AG08396 (cell line): ENCODE measurements at places on chromosomes 2 and 18.

DNA sequence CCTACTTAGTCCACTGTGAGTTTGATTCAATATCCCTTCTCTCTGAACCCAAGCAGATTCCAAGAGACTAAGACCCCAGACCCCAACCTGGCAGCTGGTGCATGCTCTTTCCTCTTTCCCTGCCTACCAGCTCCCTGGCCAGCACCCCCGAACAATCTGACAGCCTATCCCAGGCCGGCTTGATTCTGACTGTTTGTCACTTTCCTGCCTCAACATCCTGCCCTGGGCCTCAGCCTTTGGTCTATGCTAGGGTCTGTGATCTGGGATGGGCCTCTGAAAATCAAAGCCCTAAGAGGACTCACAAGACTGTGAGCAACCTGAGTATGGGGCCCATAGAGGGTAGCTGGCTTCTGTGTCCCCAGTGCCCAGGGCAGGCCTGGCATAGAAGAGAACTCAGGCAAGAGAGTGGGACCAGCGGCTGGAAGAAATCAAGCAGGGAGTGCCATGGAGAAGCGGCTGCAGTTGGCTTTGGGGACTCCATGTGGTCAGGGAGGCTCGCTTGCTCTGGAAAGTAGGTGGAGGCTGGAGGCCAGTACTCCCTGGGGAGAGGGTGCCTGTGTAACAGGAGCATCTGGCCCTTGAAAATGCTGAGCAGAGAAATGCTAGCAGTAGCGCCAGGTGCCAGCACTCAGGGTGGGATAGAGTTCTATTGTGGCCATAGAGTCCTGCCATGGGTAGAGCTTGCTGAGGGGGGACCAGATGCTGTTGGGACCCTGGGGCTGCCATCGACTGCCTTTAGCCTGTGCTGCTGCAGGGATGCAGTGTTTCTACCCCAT is 343.9 kb downstream of the DYSF start:
- DNase-seq, result no peak

DNA sequence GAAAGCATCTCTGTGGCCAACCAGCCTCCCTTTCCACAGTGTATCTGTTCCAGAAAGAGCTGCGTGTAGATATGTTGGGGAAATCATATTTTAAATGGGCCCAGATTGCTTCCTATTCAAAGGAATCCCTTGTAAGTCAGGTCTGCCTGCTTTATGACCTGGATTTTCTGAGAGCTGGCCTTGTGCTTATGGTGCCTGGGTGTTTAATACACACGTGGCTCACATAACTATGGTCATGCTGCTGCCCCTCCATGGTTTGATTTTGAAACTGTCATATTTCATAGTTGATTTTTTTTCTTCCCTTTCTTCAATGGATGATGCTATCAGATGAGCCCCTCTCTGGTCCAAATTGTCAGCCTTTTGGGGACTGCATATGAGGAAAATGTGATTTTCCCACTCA is 111.5 kb upstream of the CNGA3 start:
- DNase-seq, result no peak

- DNase-seq, result no peak
Observed at GRCh38 chr2:151840216-151841046, 12.2 kb upstream of the ARL5A start.

- DNase-seq, result no peak
Observed at GRCh38 chr2:18721038-18721922, 131.9 kb upstream of the NT5C1B start.

- peak; percentile 73 for DNase-seq
Observed at GRCh38 chr2:69177063-69177771, 164.2 kb downstream of the ANTXR1 start.

- DNase-seq, result no peak
Observed at GRCh38 chr2:228503731-228504130, 322.2 kb upstream of the SPHKAP start.

DNA sequence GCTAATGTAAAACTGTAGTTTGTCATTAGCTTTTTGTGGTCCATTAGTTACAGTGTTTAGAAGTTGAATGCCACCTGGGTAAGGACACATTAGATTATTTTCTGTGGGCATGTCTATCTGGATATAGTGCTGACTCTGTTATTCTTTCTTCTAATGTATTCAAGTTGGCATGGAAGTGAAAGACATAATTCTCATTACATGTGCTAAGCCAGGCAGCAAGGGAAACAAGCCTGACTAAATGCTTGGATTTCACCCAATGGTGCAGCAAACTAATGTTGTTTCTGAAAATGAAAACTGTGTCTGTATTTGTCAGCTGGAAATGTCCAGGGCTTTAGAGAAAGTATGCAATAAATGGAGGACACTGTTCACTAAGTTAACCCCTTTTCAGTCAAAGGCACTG is 100.7 kb downstream of the NUP35 start:
- no peak for DNase-seq

- no peak for DNase-seq
Observed at GRCh38 chr2:23861952-23862351, 65.0 kb downstream of the ATAD2B start.

DNA sequence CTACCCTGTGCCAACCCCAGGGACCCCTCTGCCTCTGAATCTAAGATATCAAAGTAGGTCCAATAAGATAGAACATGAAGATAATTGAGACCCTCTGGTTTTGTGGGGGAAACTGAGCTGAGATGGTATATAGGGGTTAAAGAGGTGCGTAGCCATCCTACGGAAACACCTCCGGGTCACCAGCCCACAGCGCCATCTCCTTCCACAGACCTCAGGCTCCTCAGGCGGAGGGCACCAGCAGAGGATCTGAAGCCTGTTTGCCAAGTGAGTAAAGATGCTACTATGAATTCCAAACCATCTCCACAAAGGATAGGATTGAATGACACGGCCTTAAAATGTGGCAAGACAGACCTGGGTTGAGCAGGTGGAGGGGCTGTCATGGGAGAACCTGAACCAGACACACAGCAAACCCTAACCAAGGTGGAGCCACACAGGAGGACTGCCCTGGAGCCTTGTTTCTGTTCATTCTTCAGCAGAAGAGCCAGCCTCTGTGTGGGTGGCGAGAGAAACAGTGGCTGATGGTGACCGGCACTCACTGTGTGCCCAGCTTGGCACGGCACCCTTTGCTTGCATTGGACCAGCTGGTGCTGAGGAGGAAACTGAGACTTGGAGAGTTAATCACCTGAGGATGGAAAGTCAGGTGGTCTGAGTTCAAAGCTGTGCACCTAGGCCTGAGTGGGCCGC is 10.2 kb downstream of the GBX2 start:
- no peak for DNase-seq

DNA sequence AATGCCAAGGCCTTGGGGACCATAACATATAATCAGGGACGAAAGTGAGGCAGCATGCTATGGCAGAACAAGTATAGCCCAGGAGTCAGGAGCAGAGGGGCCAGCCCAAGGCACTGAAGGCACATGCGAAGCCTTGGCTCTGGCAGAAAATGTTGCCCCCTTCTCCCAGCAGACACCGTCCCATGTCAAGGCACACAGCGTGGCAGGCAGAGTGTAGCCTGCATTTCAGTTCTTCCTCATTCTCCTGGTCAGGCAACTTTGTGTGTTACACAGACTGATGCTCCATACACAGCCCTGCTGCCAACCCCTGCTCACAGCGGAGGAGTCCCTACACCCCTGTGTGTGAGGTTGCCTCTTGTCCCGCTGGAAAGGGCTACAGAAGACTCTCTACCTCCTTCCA is 480.8 kb downstream of the BCL11A start:
- DNase-seq, result no peak

DNA sequence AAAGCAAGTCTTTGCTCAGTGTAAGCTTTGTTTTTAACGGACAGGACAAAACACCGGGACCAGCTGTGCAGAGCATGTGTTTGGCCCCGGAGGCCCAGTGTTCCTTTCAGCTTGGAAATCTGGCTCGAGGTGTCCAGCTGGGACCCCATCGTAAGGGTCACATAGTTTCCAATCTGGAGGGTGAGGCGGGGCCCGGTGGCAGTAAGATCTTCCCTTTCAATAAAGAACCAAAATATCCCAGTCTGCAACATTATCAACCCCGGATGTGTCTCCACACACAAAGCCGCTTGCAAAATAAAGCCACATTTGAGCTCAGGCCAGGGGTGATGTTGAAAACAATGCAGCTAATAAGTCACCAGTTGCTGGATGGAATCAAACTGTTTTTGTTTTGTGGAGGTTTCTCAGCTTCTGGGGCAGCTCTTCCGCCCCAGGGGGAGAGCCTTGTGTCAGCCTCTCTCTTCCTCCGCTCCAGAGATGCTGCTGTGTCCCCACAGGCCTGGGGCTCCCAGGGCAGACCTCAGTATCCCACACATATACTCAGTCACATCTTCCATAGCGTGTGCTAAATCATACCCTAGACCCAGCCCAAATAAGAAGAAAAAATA is 138.6 kb upstream of the GLI2 start:
- DNase-seq, result peak; percentile 63

- DNase-seq, result no peak
Observed at GRCh38 chr18:22132763-22133162, 36.6 kb upstream of the GATA6 start.

GRCh38 chr2:147603876-147604275 is 241.0 kb upstream of the ACVR2A start:
- DNase-seq, result no peak

GRCh38 chr2:217216982-217217381 is 357.1 kb upstream of the TNP1 start:
- no peak for DNase-seq

GRCh38 chr2:118249531-118249930 is 161.3 kb downstream of the INSIG2 start:
- no peak for DNase-seq

GRCh38 chr2:102030502-102030854 is 38.7 kb downstream of the IL1R2 start:
- no peak for DNase-seq

DNA sequence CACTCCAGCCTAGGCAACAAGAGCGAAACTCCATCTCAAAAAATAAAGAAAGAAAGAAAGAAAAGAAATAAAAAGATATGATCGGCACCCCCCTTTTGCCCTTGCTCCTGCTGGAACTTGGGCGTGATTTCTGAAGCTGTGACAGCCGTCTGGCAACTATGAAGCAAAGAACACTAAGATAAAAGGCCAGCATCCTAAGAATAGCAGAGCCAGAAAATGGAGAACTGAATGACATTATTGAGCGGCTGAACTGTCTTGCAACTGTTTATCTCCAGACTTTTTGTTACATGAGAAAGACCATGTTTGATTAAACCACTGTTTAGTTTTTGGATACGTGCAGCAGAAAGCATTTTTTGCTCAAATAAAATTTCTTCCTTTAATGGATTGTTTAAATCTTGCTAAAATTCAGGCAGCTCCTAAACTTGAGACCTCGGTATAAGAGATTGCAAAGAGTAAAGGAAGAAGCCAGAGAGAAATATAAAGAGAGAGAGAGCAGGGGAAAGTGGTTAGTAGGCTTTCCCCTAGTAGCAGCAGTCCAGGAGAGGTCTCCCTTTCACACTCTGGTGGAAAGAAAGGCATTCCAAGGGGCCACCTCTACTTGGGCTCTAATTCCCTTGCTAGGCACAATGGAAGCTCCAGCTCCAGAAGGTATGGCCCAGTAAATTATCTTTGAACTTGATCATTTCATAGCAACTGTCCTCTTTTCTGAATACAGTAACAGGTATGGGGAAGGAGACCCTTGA is 8.2 kb upstream of the MBD2 start:
- no peak for DNase-seq

GRCh38 chr2:20653695-20654534 is 3.0 kb upstream of the HS1BP3 start:
- no peak for DNase-seq
